ENCODE measurements at places on chromosomes 5 and 9.
A peak's percentile ranks its signal among the peaks of the same experiment; 100 is the strongest.

DNA sequence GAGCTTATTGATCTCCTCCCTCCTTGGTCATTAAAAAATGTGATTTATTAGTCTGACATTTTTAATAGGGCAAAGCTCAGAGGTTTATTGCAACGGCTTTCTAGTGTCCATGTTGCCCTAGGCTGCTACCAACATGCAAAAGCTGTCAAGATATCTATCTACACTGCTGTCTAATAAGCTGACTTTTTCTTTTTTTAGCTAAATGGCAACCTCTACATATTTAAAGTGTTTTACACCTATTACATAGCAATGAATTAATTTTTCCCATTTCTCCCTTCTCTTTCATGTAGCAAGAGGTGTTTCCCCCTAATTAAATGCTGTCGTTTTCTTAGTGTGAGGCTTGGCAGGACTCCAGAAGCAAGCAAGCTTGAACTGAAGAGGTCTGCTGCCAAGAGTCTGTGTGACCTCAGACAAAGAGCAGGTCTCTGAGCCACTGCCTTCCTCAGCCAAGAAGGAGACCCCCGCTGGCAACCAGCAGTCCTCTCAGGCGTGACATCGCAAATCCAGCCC lies 79.4 kb downstream of the GAS1 start:
- DNase-seq = no peak

GRCh38 chr5:78964889-78965288 lies 20.2 kb downstream of the ARSB start:
- no peak for DNase-seq

DNA sequence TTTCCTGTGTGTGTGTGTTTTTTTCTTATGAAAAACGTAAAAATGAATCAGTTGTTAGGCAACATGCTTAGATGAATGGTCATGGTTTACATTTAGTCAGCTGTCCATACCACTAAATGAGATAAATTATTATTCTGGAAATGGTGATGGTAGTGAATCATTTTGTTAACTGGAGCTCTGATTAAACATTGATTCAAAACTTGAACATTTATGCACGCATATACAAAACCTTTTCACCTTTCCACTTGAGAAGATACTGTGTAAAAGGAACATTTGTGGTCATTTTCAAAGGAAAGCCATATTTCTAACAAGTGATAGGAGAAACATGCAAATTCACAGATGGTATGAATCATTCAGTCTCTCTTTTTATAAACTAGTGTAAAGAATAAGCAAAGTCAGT lies 162.0 kb downstream of the SLC25A46 start:
- no peak for DNase-seq

DNA sequence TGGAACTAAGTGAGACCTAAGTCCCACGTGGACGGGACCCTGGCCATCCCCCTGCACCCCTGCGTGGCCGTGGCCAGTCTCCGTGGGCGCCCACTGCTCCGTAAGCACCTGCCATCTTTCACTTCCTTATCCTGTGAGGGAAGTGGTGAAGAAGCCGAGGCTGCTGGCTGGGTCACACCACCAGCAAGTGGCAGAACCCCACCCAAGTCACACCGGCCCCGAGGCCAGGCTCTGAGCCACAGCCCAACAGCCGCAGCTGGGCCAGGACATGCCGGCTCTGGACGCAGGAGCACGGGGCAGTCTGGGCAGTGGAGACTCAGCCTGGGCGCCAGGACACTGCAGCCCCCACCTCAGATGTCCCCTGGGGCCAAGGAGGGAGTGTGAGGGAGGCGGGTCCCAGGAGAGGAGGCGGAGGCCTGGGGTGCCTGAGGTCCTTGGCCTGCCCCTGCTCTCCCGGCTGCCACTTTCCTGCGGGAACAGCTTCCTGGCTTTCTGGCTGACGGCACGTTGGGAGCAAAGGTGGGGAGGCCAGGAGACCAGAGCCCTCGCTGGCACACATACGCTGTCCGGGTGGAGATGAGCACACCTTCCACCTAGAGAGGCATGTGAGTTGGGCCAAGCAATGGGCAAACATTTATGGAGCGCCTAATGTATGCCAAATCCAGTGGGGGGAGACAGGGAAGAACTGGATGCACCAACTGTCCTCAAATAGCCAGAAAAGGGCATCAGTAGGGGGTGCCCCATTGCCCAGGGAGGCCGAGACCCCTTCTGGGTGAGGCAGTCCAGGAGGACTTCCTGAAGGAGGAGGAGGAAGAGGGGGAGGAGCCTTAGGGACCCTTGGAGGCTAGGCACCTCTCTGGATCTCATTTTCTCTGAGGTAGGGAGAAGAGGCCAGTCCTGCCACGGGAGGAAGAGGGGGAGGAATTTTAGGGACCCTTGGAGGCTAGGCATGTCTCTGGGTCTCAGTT lies 43.9 kb upstream of the EGFL7 start:
- DNase-seq = no peak

DNA sequence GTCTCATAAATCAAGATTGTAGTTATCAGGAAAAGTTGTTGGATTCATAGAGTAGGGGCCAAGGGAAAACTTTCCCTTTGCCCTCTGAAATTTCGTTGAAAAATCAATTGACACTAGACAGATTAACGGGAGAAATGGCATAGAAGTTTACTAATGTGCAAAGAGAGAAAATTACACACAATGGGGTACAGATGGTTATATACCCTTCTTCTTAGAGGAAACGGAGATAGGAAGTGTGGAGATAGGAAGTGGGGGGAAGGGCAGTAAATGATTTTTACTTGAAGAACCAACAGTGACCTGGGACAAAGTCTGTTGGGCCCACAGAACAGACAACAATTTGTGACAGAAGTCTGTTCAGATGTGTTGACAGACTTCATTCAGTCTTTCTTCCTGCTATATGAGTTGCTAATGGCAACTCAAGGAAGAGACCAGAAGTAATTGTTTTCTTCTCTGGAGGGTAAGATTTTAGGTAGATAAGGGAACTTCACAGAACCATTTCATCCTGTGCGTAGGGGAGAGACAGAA lies 177.9 kb downstream of the C9orf152 start:
- DNase-seq = no peak

DNA sequence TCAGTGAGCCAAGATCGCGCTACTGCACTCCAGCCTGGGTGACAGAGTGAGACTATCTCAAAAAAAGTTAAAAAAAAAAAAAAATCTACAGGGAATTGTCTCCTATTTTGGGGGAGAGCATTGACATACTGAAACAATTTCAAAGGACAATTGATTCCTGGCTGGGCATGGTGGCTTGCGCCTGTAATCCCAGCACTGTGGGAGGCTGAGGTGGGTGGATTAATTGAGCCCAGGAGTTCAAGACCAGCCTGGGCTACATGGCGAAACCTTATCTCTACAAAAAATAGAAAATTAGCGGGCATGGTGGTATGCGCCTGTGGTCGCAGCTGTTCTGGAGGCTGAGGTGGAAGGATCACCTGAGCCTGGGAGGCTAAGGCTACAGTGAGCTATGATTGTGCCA lies 30.6 kb downstream of the GPR107 start:
- DNase-seq = no peak

DNA sequence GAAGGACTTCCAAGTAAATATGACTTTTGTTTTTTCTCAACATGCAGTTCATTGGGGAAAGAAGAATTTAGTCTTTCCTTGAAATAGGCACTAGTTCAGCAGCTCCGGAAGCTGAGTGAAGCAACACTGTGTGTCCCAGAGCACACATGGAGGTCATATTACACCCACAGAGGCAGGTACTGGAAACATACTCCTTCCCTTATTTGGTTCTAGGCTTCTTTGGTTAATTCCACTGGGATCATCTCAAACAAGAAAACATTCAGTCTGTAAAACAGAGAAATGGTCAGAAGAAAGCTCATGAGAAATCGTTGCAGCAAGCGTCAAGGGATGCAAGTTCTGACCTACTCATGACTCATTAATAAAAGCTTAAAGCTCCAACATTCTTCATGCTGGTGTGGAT lies 175.1 kb upstream of the PCSK5 start:
- DNase-seq = no peak

DNA sequence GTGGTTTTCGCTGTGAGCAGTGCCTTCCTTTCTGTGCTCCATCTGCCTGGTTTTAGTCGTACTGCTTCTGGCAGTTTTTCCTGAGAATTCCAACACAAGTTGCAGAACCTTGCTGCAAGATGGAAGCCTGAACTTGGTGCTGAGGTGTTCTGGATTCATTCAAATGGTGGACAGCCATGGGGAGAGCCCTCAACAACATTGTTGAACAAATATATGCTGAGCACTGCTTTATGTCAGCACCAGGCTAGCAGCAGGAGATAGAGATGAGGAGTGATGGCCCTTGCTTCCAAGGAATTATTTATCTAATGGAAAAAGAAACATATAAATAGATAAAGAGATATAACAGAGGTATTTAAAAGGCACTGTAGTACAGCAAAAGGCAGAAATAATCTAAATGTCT lies 7.3 kb upstream of the RPS6 start:
- DNase-seq = no peak

GRCh38 chr5:153632748-153633290 lies 142.3 kb downstream of the GRIA1 start:
- no peak for DNase-seq

DNA sequence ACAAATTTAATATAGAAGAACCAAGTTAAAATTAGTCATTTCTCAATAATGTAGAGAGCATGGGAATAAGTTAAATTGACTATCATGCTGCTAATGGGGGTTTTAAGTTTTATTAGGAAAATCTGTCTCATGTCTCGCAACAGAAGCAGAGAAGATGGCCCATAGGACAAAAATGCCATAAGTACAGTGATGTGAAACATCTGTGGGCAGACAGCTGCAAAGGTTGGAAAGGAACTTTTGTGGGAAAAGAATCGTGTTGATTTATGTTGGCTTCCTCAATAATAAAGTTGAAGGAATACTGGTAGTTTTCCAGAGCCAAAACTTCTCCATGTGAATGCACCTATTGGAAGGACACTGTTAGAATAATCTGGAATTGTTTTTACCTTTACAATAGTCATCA lies 44.8 kb downstream of the VCAN start:
- DNase-seq = no peak

GRCh38 chr9:136847826-136848392 lies 1.3 kb upstream of the PHPT1 start:
- DNase-seq = no peak

GRCh38 chr9:111284703-111285102 lies 45.3 kb downstream of the OR2K2 start:
- DNase-seq = no peak

DNA sequence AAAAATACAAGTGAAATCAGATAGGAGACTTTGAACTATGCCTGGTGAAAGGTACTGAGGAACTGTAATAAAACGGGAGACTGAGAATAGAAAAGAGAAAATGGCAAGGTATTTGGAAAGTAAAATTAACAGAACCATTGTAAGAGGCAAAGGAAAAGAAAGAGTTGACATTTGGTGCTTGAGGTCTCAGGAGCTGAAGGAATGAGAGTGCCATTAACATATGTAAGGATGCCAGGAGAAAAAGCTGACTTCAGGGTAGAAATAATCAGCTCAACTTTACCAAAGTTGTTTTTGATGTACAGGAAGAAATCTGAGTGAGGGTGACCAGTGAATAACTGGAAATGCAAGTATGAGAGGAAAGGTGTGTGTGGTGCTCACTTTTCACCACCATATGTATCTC lies 69.4 kb downstream of the TMEM167A start:
- DNase-seq = no peak

DNA sequence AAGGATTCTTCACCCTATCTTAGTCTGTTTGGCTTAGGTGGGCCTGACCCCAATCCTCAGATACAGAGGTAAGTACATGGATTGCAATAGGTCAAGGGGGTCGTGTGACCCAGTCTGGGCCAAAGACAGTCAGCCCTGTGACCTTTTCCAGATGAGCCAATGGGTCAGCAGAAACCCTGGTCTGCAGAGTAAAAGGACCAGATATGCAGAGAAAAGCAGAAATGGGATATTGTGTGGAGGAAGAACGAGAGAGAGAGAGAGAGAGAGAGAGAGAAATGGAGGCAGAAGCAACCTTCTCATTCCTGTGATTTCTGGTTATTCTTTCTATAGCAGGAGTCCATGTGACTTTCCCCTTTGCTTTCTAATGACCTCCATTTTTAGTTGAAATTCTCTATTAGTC lies 40.4 kb upstream of the CRB2 start:
- DNase-seq = no peak

DNA sequence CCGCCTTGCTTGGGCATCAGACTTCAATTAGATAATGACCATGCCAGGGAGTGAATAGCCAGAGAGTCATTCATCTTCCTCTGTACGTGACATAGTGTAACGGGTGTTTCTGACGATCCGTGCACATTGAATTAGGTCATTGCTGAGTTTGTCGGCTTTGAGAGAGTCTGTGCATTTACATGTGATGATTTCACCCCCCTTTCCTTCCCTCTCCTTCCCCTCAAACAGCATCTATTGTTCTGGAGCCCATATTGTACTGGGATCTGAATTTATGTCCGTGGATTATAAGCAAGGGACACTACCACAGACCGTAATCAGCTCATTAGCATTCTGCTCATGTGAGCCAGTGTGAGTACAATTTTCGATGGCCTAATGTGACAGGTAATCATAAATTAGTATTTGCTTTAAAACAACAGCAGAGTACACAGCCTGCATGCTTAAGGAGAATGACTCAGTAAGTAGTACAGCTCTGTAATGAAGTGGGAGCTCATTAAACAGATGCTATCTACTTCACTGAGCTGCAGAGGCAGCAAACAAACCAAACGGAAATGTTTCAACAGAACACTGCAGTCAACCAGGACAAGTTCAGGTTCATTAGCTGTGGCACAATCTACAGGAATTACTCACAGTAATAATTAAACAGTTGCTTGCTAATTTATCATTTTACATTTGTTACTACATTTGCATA lies 302.1 kb downstream of the CSNK1G3 start:
- peak; percentile 25 for DNase-seq

DNA sequence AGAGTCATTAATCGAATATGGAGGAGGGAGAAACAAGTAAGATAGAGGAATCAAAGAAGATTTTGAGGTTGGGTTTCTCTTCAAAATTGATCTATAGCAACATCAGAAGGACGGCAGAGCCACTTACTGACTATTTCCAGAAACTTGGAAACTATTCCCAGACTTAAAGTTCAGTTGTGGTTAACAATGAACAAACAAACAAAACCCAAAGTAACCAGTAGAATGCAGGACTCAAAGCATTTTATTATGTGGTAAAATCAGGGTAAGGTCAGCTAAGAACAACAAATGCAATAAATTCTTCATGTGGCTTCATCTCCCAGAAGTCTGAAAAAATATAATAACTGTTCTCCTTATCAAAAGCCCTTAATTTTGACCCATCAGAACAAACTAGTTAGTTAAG lies 54.9 kb upstream of the OSMR start:
- no peak for DNase-seq

DNA sequence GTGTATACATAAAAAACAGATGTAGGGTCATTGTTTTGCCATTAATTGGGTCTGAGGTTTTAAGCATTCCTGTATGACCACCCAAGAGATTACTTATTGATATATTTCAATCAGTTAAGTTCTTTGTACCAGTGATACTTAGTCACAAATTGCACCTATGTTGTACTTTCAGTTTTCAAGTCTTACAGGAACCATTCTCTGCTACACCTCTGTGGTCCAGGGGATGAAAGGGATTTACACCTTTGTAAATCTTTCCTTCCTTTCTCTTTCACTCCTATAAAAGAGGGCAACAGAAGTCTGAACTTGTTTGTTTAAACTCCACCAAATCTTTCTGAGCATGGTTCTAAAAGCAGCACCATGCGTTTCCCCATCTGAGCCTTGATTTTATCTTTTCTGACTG lies 86.1 kb downstream of the DEPDC1B start:
- no peak for DNase-seq

- peak; percentile 19 for DNase-seq
Observed at GRCh38 chr9:76818271-76818670, 54.0 kb downstream of the PCA3 start.

- DNase-seq = no peak
Observed at GRCh38 chr5:72543365-72543764, 36.2 kb upstream of the ZNF366 start.

All from nucleus accumbens (tissue), 56 donors.